Activated naive CD4-positive, alpha-beta T cell treated with anti-CD3 and anti-CD28 coated beads, Interleukin-2, amount 10 ng/mL, durations not matched to agents 7 days and 5 days (primary cell): ENCODE measurements at places on chromosomes 4 and X.

GRCh38 chr4:84498203-84498934, 723 bp downstream of the NKX6-1 start:
- H3K4me3 ChIP-seq, result peak overlapping the region; percentile 52
- peaks cover 16% of the 10 kb centered on the region for H3K4me1 ChIP-seq
- H3K36me3 ChIP-seq, result peaks cover 12% of the 10 kb centered on the region
- H3K27ac ChIP-seq, result peak overlapping the region; percentile 79

DNA sequence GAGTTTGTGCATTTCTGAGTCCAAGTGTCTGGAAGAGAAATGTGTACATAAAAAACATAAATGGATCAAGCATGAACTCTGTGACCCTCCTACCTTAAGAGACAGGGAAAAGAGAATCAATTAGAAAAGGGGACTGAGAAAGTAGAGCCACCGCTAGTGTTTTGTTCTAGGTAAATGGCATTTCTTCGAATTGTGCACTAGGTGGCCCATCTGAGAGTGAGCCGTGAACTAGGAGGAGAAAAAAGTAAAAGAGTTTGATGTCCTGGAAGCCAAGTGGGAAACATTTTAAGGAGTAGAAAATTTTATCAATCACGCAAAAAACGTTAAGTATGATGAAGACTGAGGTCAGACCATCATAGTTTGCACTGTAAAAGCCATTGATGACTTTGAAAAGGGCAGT, 55.1 kb downstream of the NAF1 start:
- DNase-seq, result no peak
- H3K4me3 ChIP-seq, result no peak overlapping the region
- H3K36me3 ChIP-seq, result no peaks in the 10 kb centered on the region

- H3K27me3 ChIP-seq, result no peaks in the 10 kb centered on the region
- no peak overlapping the region for H3K27ac ChIP-seq
- no peaks in the 10 kb centered on the region for H3K4me1 ChIP-seq
- no peak overlapping the region for H3K4me3 ChIP-seq
- H3K36me3 ChIP-seq, result no peaks in the 10 kb centered on the region
These were observed 280.0 kb downstream of the ANKRD50 start for GRCh38 chr4:124432500-124432899.

- H3K4me1 ChIP-seq, result no peaks in the 10 kb centered on the region
- no peak overlapping the region for H3K4me3 ChIP-seq
- no peak overlapping the region for H3K27ac ChIP-seq
- no peaks in the 10 kb centered on the region for H3K36me3 ChIP-seq
These were observed 20.5 kb upstream of the CBR4 start for GRCh38 chr4:169030562-169030982.

DNA sequence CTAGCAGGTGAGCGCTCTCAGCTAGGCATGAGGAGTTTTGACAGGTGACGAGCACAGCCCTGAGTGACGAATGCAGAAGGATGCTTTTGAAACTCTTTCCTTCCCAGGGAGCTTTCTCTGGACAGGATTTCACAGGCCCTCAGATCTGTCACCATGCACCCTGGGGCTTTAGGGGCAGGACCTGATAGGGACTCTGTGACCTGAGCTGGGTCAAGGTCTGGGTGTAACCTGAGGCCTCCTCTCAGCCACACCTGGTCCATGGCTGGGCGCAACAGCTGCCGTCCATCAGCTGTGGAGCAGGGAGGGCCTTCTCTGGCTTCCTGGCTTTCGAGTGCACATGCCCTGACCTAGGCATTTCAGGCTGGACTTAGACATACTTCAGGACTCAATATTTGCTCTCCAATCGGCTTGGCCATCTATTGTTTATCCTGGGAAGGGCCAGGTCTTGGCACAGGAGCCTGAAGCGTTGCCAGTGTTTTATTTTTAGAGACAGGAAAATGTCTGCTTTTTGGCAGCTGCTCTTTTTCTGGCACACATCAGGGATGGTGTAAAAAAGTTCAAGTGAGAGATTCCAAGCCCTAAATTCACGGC, 56.4 kb downstream of the C4orf51 start:
- peaks cover 12% of the 10 kb centered on the region for H3K4me1 ChIP-seq
- peaks cover 36% of the 10 kb centered on the region for H3K27me3 ChIP-seq
- DNase-seq, result no peak
- H3K27ac ChIP-seq, result no peak overlapping the region
- no peaks in the 10 kb centered on the region for H3K36me3 ChIP-seq

- H3K27me3 ChIP-seq, result no peaks in the 10 kb centered on the region
- H3K36me3 ChIP-seq, result no peaks in the 10 kb centered on the region
- H3K4me1 ChIP-seq, result no peaks in the 10 kb centered on the region
- H3K27ac ChIP-seq, result no peak overlapping the region
- no peak for DNase-seq
These were observed 302.6 kb downstream of the CBLL2 start for GRCh38 chrX:22575161-22575845.

- DNase-seq, result peak; percentile 51
- H3K27ac ChIP-seq, result no peak overlapping the region
- H3K4me3 ChIP-seq, result no peak overlapping the region
- peaks cover 18% of the 10 kb centered on the region for H3K4me1 ChIP-seq
These were observed 5.4 kb downstream of the ALPK1 start for GRCh38 chr4:112302320-112303274.

- DNase-seq, result no peak
- peaks cover 8% of the 10 kb centered on the region for H3K27me3 ChIP-seq
- H3K4me3 ChIP-seq, result no peak overlapping the region
- H3K4me1 ChIP-seq, result no peaks in the 10 kb centered on the region
- H3K27ac ChIP-seq, result no peak overlapping the region
These were observed 14.4 kb downstream of the WDR13 start for GRCh38 chrX:48611703-48612102.
